Lower lobe of right lung (tissue), 2 donors: ENCODE measurements at places on chromosomes 3 and 15.

GRCh38 chr3:5095886-5096285 is 26.2 kb upstream of the ARL8B start:
- no peak for DNase-seq

DNA sequence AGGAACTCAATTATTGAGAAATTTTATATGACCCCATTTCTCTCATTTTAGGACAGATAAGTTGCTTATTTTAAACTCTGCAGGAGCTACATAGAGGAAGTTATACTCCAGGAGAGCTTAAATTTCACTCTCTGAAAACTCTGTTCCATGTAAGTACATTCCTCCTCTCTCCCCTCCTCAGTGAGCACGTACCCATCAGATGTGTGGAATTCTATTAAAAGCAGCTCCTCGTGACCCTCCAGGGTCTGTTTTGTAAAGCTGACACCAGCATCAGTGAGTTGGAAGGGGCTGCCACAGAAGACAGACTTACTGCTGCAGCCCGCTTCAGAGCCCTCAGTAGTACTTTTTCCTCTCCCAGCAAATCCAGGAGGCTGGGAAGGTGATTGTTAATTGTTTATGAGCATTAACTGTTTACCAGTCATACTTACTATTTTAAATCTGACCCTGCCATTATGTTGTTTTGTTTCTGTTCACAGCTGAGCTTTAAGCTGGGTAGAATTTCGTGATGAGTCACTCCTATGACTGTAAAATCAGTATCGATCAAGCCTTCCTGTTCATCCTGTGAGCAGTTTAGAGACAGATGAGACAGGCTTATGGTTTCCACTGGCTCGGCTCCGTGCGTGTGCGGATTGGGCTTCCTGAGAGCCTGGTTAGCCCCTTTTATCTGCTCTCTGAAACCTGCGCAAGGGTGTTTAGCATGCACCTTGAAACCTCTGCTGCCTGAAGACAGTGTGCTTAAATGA is 20.4 kb downstream of the IGF1R start:
- no peak for DNase-seq

DNA sequence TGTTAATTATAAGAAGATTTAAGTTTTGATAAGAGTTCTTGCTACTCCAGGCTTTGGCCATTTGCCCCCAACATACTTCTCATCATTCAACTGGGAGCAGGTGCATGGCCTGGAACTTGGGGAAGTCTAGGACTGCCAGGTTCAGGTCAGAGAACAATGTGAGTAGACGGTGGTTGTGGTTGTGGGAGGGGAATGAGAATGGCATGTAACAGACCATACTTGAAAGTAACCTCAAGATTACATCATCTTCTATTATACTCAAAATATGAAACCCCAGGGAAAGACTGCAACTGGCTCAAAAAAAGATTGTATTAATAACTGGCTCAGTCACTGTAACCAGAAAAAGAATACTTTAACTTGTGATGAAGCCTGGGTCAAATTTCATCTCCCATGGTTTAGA is 364.9 kb upstream of the DPPA4 start:
- DNase-seq: no peak

DNA sequence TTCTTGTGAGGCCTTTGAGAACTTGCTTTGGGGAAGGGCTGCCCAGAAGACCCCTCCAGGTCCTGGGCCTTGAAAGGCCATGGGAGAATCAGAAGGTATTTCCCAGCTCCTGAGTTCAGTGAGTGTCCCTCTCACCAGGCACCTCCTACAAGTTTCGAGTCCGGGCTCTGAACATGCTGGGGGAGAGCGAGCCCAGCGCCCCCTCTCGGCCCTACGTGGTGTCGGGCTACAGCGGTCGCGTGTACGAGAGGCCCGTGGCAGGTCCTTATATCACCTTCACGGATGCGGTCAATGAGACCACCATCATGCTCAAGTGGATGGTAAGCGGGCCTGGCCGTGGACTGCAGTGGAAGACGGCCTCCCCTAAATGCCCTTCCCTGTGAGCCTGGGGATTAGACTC is 68.3 kb downstream of the BOC start:
- no peak for DNase-seq

DNA sequence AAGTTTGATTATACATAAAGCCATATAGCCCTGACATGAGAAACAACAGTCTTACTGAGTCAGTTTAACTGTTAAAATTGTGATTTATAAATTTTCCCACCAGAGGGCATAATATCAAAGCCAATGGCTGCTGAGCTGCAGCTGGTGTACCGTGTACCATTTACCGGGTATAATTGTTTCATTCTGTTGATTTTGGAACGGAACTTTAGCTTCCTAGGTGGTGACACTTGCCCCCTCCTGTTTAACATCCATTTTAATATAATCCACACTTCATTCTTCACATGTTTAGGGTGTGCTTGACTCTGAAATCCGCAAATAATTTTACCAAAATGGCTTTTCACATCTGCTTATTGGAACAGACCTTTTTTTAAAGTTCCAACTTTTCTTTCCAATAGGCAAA is 72.8 kb downstream of the SLC9A9 start:
- no peak for DNase-seq

- DNase-seq: no peak
Observed at GRCh38 chr3:99499235-99500158, 138.9 kb upstream of the COL8A1 start.

DNA sequence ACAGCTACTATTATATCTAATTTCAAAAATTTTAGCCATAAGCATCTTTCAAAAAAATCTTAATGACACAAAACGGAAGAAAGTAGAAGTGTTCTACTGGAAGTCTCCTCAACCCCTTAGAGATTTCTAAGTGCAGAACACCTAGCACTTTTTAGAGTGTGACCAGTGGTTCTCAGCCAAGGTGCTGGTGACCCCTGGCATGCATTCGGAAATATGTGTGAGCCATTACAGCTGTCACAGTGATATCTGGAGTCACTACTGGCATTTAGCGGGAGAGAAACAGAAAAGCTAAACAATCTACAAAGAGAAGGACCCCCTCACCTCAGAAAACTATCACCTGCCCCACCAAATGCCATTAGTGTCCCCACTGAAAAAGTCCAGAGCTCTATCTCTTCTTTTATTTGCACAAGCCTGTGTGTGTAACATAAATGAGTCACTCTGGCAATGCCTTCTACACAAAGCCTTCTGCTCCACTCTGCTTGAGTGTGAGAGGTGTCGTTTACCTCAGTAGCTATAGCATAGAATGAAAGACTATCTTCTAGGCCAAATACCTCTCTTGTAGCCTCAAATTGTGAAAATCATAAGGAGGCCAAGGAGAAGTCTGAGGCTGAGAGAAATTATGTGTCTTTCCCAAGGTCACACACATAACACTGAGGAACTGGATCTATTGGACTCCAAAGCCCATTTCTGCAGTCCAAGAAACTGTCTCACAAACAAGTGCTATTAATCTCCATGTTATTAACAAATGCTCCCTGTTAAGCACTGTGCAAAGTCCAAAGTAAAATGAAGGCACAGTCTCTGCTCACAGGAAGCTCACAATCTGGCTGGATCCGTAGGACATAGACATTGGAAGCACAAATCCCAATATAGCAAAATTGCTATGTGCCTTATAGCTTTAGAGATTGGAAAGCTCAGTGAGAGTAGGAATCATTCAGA is 28.5 kb upstream of the KCNMB2 start:
- DNase-seq: no peak

- DNase-seq: no peak
Observed at GRCh38 chr15:96599268-96599667, 268.8 kb downstream of the NR2F2 start.

- no peak for DNase-seq
Observed at GRCh38 chr3:64894006-64894405, 206.2 kb upstream of the ADAMTS9 start.

GRCh38 chr15:70892912-70893560 is 410 bp downstream of the LRRC49 start:
- DNase-seq: no peak

GRCh38 chr15:100208921-100209603 is 132.7 kb downstream of the ADAMTS17 start:
- DNase-seq: no peak

DNA sequence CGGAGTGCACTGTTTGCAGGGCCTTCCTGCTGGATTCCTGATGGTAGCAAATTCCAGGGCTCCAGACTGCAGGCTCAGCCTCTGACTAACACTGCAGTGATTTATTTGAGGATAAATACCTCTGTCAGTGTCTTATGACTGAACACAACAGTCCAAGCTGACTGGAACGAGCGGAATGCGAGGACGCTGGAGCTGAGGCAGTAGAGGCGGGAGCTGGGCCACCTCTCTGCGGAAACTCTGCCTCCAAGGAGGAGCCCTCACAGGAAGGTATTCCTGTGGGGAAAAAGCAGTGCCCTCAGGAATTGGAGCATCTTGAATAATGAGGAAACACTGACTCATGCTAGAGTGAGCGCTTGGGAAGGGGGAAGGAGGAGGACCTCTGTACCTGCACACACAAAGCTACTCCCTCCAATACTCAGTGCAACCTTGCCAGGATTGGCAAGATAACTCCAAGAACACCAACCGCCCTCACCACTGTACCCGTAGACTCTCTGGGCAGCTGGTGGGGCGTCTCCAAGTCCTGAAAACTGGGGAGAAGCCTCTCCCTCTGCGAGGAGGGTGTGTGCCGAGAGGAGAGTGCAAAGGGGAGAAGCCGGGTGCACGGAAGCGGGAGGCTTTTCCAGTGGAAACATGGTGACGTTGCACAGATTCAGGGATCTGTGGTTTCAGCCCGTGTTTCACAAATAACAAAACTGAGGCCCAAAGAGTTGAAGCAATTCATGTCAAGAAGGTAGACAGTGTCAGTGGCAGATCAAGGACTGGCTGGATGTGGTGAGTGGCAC is 43.0 kb downstream of the VGLL4 start:
- no peak for DNase-seq

DNA sequence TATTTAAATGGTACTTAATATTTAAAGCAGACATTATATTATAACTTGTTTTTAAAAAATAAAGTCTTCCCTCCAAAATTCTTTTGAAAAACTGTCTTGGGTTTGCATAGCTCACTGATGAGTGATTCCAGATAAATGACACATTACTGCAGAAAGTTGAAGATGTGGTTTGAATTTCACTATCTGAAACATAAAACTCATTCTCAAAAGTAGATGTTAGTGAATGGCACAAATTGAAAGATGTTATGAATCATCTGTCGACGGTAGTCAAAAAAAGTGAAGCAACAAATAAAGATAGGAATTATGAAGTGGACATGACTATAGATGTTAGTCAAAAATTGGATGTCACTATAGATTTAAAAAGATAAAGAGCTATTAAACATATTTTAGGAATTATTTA is 280.5 kb downstream of the GAP43 start:
- DNase-seq: no peak

GRCh38 chr15:68565234-68565633 is 13.6 kb upstream of the CORO2B start:
- DNase-seq: no peak

DNA sequence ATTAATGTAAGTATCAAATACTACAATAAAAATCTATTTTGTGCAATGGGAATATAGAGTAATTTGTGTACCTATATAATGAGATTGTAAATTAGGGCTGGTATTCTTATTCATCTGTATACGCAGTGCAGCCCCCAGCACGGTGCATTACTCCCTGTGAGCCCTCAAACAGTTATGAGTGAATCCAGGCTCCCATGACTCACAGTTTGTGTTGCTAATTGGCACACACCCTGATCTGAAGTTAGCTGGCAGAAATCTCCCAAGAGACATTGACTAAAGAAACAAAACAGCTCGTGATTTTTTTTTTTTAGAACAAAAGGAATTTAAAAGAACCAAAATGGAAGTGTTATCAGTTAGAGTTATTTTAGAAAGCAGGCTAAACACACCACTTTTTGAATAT is 15.7 kb downstream of the GK5 start:
- DNase-seq: no peak

DNA sequence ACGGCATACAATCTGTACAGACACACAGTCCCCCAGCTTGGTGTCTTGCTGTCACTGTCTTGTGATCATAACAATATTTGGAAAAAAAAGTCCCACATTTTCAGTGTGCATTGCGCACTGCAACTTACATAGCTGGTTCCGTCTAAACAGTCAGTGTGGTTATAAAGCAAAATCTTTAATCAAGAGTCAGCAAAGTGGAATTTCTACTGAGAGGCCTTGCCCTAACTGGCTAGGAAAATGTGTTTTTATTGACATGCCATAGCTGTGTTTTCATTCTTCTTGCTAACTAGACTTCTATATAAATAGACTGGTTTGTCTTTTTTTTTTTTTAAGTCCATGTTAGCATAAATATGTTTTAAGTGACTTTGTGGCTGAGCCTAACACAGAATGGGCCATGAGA is 174.8 kb downstream of the POLR2M start:
- DNase-seq: no peak

- DNase-seq: no peak
Observed at GRCh38 chr3:52229656-52230055, 4.2 kb upstream of the TLR9 start.

- no peak for DNase-seq
Observed at GRCh38 chr3:45387636-45388348, 584 bp upstream of the LARS2 start.

- no peak for DNase-seq
Observed at GRCh38 chr3:33982269-33982798, 183.9 kb downstream of the PDCD6IP start.

DNA sequence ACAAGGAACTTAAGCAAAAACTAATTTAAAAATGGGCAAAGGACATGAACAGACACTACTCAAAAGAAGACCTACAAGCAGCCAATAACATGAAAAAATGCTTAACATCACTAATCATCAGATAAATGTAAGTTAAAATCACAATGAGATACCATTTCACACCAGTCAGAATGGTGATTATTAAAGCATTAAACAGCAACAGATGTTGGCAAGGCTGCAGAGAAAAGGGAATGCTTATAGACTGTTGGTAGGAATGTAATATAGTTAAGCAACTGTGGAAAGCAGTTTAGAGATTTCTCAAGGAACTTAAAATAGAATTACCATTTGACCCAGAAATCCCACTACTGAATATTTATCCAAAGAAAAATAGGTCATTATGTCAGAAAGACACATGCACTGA is 482.2 kb downstream of the SQOR start:
- DNase-seq: no peak

GRCh38 chr3:110910346-110910955 is 161.2 kb upstream of the NECTIN3 start:
- no peak for DNase-seq

DNA sequence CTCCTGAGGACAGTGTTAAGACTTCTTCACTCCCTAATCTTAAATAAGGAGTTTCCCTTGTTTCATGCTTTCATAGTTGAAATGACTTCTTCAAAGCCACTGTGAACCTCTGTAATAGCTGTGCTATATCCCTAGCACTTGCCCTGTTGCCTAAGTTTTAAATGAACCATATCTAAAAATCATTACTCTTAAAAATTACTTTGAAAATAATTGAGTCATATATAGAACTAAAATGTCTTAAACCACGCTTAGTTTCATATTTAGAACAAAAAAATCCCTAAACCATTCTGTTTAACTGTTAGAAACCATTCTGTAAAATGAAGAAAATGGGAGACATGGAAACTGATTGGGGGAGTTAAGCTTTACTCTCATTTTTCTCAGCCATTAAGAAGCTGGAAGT is 29.8 kb downstream of the DNAJC19 start:
- no peak for DNase-seq

- no peak for DNase-seq
Observed at GRCh38 chr15:39926526-39926925, 6.5 kb upstream of the GPR176 start.
